ENCODE measurements at places on chromosomes 3 and 15. TPM values are rescaled to one million over a fixed set of nuclear protein-coding genes. Genes with fewer than 3 reads are reported as not detected.

Gene CLRN1
- total RNA-seq = not detected

Gene MAP6D1
- 0.75 TPM for total RNA-seq

Gene DCP1A
- 10.2 TPM for total RNA-seq

Gene VWA5B2
- total RNA-seq = not detected

Gene DZIP3
- total RNA-seq = 5.1 TPM

Gene GOLGA8G
- total RNA-seq = not detected

Gene PLCL2
- total RNA-seq = 8.3 TPM

Gene PRSS50
- not detected for total RNA-seq

Gene SNURF
- total RNA-seq = 74.3 TPM

Gene INSYN1
- total RNA-seq = 0.56 TPM

Gene GASK1A
- 0.38 TPM for total RNA-seq

Gene GOLGA8M
- 0.09 TPM for total RNA-seq

Gene SKOR1
- total RNA-seq = 0.09 TPM

Gene TRH
- not detected for total RNA-seq

Gene GUCA1C
- total RNA-seq = not detected

Gene SPATA12
- 0.18 TPM for total RNA-seq

Gene LRTM1
- not detected for total RNA-seq

Gene GDPGP1
- total RNA-seq = 5.9 TPM

Gene MUC20
- total RNA-seq = 0.09 TPM

Gene NSMCE3
- 6.0 TPM for total RNA-seq

Gene CCDC13
- 0.38 TPM for total RNA-seq

Gene KCNAB1
- total RNA-seq = 0.63 TPM

Gene WNT5A
- 0.09 TPM for total RNA-seq

Gene LTF
- 0.09 TPM for total RNA-seq

Gene GOLGA8R
- total RNA-seq = 1.9 TPM

Gene GATM
- 0.28 TPM for total RNA-seq

Data from endothelial cell of coronary artery (primary cell).